Lower leg skin (tissue), 4 donors: ENCODE measurements at places on chromosomes 7 and 10.

DNA sequence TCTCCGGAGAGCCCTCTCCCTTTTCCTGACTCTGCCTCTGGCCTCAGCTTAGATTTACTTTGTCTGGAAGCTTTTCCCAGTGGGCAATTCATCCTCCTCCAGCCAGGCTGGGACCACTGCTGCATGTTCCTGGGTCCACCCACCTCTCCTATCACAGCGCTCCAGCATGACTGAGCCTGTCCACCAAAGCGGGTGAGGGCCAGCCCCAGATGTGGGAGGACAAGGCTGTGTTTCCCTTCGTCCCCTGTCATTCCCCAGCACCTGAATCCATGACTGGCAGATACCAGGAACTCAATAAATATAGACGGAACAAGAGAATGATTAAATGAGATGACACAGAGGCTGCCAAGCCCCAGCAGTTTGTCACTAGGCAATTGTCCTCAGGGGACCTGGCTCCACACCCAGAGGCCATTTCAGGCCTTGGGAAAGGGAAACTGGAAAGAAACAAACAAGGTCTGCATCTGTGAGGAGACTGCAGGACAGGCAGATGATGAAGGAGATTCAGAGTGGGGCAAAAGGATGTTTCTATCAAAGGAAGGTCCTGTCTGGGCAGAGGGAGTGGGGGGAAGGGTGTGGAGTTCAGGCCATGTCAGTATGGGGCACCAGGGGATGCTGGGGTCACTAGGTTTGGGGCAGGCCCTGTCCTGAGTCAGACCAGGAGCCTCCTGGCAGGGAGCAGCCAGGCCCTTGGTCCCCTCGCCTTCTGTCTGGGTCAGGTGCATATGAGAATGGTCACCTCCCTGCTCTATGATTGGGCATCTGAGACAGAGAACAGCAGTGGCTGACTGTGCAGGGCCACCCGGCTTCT is 576.4 kb downstream of the GRID1 start:
- peak; percentile 72 for DNase-seq

GRCh38 chr10:48502791-48503190 is 102.1 kb downstream of the ARHGAP22 start:
- DNase-seq, result peak; percentile 75

- no peak for DNase-seq
Measured at GRCh38 chr10:70909326-70909935, 21.1 kb upstream of the PCBD1 start.

DNA sequence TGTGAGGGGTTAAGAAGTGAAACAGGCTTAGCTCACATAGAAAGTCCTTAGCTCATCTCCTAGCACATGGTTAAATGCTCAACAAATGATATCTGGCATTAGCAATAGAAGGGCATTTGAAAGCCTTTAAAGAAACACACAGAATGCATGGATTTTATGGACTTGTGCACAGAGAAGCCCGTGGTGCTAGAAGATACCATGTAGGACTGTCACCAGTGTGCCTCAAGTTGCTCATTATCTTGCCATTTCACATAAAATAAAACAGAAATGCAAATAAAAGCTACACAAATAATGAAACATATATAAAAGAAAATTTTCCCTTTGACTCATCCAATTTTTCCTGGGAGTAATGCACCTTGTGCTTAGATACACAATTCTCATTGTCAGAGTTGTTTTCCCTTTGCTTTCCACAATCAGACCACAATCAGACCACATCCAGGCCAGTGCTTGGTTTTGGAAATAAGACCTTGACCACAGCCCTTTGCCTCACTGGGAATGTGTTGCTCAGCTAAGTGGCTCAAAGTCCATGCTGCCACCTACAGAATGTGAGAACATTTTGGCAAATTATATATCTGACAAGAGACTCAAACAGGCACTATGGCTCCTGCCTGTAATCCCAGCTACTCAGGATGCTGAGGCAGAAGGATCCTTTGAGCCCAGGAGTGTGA is 9.5 kb upstream of the WDR11 start:
- DNase-seq, result no peak

DNA sequence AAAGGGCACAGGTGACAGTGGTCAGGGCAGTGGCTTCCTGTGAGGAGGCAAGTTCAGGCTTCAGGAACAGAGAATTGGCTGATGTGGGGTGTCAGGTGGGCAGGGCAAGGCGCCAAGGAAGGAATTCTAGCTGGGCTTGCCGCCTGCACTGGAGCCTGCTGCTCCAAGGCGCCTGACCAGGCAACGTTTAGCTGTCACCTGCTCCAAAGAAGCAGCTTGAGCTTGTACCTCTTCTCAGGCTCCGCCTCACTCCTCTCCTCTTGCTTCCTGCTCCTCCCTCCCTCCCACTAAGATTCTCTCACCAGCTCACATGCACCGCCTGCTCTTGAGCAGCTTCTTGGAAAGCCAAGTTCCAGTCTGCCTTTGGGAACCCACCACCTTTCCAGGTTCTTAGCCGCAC is 187.4 kb upstream of the GRB10 start:
- no peak for DNase-seq

DNA sequence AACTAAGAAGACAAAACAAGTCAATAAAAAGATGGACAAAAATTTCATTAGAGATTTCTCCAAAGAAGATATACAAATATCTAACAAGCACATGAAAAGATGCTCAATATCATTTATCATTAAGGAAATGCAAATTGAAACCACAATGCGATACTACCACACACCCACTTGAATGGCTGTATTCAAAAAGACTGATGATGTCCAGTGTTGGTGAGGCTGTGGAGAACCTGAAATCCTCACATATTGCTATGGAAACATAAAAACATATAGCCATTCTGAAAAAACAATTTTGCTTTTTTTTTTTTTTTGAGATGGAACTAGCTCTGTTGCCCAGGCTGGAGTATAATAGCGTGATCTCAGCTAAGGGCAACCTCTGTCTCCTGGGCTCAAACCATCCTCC is 124.1 kb upstream of the LAMB4 start:
- no peak for DNase-seq

DNA sequence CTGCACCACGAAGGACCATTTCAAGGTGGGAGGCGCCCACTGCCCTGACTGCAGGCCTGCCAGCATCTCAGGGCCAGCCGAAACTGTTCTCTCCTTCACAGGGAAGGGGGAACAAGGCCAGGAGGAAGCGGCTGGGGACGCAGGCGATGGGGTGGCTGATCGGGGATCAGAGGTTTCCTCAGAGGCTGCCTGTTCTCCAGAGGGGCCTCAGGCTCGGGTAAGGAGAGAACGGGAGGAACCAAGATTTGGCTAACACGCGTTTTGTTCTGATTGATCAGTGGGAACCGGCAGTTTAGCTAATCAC is 87.9 kb downstream of the DIP2C start:
- DNase-seq, result no peak

DNA sequence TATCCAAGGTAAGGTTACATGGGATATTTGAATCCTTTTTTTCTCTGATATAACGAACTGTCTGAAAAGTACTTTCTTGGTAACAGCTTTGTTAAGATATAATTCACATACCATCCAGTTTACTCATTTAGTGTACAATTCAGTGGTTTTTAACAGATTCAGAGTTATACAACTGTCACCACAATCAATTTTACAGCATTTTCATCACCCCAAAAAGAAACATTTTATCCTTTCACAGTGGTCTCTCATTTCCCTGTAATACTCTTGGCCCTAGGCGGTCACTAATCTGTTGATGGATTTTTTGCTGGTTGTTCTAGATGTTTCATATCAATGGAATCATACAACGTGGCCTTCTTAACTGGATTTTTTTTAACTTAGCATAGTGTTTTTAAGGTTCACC is 91.6 kb downstream of the GLCCI1 start:
- no peak for DNase-seq

- no peak for DNase-seq
Measured at GRCh38 chr10:115866691-115867090, 406.3 kb downstream of the GFRA1 start.

GRCh38 chr7:76244781-76245391 is 43.2 kb downstream of the SRRM3 start:
- DNase-seq, result no peak

DNA sequence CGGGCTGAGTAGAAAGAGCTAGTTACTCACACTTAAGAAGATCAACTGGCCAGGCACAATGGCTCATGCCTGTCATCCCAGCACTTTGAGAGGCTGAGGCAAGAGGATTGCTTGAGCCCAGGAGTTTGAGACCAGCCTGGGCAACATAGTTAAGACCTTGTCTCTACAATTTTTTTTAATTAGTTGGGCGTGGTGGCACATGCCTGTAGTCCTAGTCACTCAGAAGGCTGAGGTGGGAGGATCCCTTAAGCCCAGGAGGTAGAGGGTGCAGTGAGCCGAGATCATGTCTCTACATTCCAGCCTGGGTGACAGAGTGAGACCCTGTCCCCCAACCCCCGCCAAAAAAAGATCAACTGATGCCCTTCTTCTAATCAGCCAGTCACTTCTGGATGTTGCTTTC is 74.6 kb upstream of the ATP6V0A4 start:
- no peak for DNase-seq

- DNase-seq, result no peak
Measured at GRCh38 chr7:106840342-106840741, 24.7 kb upstream of the PIK3CG start.

DNA sequence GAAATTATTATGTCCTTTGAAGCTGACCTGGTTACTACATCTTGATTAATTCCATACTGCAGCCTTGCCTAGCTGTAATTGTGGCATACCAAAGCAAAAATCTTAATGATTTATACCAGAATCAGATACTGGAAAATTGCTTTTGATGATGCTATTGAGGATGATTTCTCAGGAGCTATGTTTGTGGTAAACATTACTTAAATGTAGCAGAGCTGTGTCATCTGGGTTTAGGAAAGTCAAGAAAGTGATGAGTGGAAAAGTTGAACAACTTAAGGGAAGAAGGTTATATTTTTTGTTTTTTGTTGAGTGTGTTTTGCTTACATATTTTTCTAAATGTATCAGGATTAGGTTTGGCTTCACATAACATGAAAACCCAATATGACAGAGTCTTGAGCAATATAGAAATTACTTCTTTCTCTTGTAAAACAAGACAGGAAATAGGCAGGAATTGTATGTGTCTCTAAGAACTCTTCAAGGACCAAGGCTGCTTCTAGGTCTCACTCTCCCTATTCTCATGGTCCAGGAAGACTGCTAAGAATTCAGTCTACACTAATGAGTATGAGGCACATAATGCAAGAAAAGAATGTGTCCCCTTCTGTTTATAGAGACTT is 87.6 kb upstream of the MTPN start:
- no peak for DNase-seq

DNA sequence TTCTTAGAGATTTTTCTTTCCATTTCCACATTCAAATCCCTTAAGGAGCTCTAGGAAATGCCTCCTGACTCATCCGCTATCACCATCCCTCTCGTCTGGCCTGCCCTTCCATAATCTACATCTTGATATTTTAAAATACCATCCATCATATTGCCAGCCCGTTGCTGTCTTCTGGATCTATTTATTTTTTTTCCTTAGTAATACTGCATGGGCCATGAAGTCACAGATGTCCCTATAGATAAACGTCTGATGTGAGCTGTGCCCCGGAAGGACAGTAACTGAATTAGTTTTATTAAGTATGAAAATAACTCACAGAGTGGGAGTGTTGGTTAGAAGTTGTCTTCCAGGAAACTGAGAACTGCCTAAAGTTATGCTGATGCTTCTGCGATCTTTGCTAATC is 76.2 kb downstream of the KLF6 start:
- DNase-seq, result no peak

GRCh38 chr10:106996510-106996909 is 168.0 kb downstream of the SORCS1 start:
- DNase-seq, result no peak

GRCh38 chr7:150992051-150992640 is 1.3 kb downstream of the NOS3 start:
- no peak for DNase-seq

DNA sequence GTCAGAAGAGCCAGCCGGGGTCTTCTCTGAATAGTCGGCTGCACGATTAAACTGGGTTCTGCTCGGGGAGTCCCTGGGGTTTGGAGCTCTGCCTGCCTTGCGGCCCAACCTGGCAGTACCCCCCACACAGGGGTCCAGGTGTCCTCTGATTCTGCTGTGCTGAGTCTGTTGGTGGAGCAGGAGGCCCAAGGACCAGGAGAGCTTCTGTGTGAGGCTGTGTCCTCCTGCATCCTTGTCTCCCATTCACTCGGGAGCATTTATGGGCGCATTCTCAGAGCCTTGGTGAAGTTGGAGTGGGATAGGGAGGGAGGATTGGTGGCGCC is 14.2 kb downstream of the INPP5A start:
- DNase-seq, result no peak

- no peak for DNase-seq
Measured at GRCh38 chr7:29651477-29651876, 87.8 kb downstream of the PRR15 start.

DNA sequence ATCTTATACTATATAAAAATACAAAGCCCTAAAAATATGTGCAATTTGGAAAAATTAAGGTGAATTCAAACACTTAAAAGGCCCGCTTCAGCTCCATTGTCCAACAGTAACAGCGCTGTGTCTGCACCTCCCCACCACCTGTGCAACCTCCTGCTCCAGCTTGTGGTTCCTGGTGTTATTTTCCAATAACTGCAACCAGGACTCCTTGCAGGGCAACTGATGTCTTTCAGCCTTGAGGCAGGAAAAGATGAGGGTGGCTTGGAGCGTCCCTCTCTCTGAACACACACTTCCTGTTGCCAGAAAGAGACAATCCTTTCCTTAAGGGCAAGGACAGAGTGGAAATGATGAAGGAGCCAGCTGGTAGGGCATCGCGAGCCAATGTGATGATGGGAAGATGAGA is 336.0 kb downstream of the GLRX3 start:
- no peak for DNase-seq

DNA sequence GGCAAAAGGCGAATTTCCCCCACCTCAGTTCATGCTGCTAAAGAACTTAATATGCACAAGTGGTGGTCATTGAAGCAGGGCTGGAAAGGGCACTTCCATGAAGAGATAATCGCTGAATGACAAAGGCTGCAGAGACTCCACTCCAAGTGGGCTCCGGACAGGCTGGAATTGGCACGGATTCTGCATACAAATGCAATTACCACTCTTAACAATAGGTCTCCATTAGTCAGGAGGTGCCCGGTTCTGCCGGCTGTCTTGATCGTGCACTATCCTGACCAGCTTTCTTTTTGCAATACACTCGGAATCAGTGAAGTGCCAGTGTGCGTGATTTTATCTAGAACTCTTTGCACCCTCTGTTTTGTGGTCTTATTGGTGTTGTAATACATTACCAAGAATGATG is 49.7 kb downstream of the INSYN2A start:
- no peak for DNase-seq

- DNase-seq, result peak; percentile 89
Measured at GRCh38 chr7:140478246-140479061, 851 bp downstream of the MKRN1 start.

DNA sequence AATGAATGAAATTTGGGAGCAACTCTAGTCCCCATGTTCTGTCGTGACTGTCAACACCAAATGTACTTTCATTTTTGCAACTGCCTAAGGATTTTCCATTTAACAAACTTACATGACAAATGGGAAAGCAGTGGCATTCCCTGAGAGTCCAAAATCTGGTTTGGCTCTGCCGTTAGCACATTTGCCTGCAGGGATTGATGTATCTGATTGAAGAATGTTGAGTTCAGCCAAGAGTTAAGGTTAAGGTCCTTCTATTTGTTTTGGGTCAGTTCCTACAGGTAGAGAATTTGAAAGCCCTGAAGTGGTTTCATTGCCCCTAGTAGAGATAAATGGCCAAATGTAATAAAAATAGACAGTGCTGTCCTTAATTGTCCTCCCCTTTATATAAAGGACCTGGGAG is 406.5 kb upstream of the GALNT17 start:
- no peak for DNase-seq

- peak; percentile 54 for DNase-seq
Measured at GRCh38 chr10:123642293-123642692, 23.9 kb upstream of the GPR26 start.
